NCI-H774 (cell line): ENCODE measurements at places on chromosomes 13 and 19.

DNA sequence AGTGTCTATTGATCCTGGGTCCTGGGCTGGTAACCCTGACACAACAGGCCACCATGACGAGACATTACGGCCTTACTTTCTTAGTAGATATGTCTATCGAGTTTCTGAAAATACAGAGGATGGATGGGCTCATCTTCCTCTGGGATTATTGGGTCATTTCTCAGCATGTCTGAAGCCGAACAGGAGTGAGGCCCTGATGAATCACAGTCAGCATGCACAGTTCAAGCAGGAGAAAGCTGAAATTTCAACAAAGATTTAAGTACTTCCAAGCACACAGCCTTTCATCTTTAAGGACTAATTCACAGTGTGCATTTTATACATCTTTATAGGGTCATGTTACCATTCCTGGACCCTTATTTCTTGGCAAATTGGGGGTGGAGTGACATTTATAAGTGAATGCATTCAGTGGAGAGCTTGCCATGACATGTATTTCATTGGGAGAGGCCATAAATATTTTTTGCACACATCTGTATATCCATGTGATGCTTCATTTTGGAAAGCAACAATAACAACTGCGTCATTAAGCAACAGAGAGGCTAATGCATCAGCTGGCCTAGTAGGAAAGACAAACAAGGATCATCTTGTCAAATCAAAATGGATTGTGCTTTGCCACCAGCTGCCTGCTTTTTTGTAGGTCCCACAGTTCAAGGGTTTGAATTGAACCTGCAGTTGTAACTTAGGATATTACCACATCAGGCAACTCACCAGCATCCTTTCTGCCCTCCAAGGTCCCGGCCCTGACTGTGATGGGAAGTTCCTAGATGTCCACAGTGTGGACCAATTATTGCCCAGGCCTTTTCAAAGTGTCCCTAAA, 143.5 kb downstream of the DNAJC15 start:
- DNase-seq = no peak

DNA sequence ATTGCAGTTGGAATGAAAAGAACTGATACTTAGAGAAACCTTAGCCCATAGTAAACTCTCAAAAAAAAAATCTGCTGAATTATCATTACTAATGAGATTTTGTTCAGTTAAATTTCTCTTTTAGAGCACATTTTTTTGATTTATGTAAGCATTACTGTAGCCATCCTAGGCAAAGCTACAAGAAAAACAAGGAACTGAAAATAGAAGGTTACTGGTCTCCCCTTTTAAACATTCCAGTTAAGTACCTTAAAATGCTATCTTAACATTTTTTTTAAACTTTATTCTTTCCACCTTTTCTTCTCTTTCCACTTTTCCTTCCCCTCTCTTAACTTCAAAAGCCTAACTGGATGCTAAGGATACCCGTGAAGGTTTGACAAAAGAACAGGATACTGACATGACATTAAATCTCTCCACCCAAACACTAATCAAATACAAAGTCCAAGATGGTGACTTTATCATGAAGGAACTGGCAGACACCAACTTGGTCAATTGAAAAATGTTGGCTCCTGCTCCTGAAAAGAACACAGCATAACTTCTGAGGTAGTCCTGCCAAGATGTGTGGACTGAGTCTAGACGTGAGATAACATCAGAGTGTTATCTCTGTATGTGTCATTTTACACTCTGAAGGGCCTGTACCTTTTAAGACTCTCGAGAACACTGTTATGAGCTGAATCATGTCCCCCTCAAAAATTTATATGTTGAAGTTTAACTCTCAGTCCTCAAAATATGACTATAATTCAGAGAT, 29.5 kb upstream of the SACS start:
- no peak for DNase-seq

DNA sequence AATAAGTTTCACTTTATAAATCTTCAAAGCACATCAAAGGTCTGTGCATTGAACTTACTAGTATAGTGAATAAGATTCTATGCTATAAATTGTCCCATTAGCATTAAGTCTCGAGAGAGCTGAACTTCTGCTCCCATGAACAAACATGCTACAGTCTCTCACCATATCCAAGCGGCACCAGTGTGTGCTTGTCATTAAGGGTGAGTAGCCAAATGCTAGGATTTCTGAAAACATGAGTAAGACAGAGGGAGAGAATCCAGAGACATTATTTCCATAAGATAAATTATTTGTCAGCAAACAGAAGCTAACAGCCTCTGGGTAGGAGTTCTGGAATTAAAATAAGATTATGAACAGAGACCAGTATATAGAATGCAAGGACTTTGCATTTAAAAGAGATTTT, 2882.5 kb downstream of the PCDH9 start:
- DNase-seq = no peak

- DNase-seq = no peak
Observed at GRCh38 chr13:23610966-23611491, 40.8 kb downstream of the TNFRSF19 start.

GRCh38 chr19:46887240-46887782, 26.5 kb downstream of the ARHGAP35 start:
- no peak for DNase-seq

GRCh38 chr19:34260771-34261173, 6.4 kb downstream of the GARRE1 start:
- no peak for DNase-seq

GRCh38 chr19:29484876-29485275, 40.9 kb upstream of the VSTM2B start:
- DNase-seq = no peak

GRCh38 chr19:57656346-57656745, 12.4 kb upstream of the ZSCAN4 start:
- no peak for DNase-seq

DNA sequence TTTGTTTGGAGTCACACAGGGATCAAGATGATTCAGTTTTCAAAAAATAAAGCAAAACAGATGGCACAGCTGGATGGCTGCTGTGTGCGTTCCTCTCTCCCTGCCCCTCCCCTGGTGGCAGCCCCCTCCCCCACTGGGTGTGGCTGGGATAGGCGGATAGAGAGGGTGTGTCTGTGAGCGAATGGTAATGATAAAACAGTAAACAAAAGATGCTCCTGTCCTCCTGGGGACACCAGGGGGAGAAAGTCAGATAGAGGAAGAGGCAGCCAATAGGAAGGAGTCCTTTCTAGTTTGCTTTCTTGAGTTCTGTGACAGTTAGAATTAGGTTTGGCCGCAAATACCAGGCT, 6.5 kb downstream of the TMEM255B start:
- DNase-seq = no peak

GRCh38 chr13:75454497-75454896, 27.5 kb downstream of the TBC1D4 start:
- no peak for DNase-seq

- no peak for DNase-seq
Observed at GRCh38 chr13:98272549-98272948, 95.5 kb upstream of the RNF113B start.

GRCh38 chr19:19477705-19478383, 37.5 kb downstream of the TSSK6 start:
- DNase-seq = no peak

GRCh38 chr13:24172071-24172470, 11.6 kb downstream of the SPATA13 start:
- no peak for DNase-seq
